ENCODE measurements at places on chromosomes 12 and 14.

DNA sequence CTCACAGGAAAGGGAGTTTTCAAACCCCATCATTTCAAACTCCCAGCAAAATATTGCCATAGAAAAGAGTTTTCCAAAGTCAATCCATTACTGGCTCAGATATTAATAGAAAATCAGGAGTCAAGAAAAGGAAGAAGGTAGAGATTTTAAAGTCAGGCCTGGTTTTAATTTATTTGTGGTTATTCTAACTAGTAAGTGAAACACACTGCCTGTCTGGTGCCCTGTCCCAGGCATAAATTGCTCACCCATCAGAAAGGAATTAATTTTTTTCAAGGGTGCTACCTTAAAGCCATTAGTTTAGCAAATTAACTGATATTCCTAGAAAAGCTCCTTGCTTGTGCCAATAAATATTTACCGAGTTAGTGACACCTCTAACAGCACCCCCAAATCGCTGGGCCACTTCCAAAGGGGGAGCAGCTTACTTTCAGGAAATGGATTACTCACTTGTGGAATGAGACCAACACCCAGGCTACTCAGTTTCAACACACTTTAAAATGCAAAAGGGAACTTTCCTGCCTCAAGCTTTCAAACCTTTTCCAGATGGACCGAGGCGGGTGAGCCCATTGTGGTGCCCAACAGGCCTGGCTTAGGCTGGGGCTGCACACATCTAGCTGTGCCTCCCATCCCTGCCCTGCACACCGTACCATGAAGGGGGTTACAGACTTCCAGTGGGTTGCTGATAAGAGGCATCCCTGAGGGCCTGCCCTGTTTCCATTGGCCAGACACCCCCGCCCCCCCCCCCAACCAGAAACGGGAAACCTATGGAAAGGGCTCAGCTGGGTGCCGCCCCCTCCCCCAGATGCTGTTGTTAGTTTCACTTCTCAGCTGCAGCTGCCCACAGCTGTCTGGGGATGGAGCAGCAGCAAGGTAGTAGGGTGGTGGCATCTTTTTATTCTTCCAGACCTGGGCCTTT is 117.2 kb downstream of the SAMD4A start:
- no peak for DNase-seq

- DNase-seq = no peak
Measured at GRCh38 chr14:102187568-102188001, 47.9 kb downstream of the WDR20 start.

DNA sequence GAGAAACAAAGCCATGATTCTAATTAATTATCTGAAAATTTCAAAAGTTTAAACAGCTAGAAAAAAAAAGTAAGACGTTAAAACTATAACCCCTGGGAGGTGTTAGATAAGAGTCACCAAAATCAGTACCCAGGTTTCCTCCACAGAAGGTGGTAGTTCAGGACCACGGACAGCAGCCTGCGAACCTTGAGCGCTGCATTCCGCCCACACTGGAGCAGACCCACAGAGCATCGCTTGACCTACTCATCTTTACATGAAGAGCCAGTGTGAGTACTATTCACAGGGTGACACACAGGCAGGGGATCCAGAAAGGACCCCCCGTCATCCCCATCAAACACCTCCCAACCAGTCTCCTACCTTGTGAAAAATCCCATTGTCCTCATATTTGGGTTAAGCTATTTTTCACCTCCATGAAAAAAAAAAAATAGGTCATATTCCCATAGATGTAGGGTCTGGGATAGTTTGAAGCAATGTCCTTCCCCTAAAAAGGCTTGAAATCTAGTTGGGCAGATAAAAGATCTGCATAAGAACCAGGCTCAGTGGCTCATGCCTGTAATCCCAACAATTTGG is 8.8 kb upstream of the CHGA start:
- DNase-seq = peak; percentile 37

- DNase-seq = no peak
Measured at GRCh38 chr14:97594306-97594705, 797.1 kb downstream of the VRK1 start.

- no peak for DNase-seq
Measured at GRCh38 chr12:2312770-2313169, 260.0 kb downstream of the CACNA1C start.

Measured in SW480 (cell line).